Endothelial cell of umbilical vein (primary cell): ENCODE measurements at places on chromosomes 6 and 20.

DNA sequence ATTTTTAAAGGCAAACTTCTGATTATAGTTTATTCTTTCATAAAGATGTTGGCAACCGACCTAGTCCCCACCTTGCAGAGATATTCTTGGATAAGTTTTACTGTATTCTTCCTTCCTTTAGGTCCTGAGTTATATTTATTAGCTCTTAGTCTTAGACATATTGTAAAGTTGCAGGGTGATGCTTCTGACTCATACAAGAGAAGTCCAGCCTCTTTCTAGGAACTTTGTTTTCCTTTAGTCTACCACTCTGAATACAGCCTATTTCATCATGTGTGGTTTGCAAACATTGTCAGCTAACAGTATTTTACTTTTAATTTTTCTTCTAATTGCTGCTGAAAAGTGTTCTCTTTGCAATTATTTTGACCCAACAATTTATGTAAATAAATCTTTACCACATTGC, 686.7 kb downstream of the COL12A1 start:
- DNase-seq, result peak; percentile 37

- DNase-seq, result peak; percentile 55
These were observed 24.4 kb upstream of the SLCO4A1 start for GRCh38 chr20:62617711-62618483.

GRCh38 chr20:35644806-35645205, 19.9 kb downstream of the CPNE1 start:
- no peak for DNase-seq

DNA sequence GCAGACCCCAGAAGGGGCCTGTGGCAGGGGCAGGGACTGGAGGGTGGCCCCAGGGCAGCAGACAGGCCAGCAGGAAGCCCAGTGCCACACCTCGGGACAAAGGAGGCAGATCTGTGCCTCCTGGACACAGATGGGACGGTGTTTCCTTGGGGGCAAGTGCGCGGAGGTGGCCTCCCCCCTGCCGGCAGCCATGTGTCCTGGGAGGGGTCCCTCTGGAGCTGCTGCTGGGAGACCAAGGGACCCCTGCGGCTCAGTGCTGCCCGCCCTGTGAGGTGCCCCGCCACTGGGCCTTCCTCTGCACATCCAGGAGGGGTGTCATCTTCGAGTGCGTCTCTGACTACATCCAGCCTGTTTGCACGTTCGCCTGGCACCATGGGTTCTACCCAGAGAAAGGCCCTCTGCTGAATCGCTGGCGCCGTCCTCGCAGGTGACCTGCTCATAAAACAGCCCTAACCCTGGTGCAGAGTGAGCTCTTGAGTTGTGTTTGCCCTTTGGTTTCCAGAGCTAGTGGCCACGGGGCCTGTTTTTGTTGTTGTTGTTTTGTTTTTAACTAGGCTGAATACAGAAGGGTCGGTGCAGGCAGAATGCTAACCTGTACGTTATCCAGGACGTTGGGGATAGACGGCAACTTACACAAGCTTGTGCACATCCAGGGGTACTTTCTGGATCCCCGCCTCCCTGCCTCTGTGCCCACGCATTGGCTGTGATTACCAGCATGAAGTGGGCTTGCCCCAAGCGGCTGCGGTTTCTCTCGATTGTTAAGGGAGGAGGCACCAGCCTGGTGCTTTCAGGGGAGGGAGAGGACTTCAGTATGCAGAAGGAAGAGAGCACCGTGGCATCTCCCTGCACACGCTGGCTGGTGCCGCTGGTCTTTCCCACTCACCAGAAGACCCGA, 1.3 kb upstream of the KCNQ2 start:
- no peak for DNase-seq

DNA sequence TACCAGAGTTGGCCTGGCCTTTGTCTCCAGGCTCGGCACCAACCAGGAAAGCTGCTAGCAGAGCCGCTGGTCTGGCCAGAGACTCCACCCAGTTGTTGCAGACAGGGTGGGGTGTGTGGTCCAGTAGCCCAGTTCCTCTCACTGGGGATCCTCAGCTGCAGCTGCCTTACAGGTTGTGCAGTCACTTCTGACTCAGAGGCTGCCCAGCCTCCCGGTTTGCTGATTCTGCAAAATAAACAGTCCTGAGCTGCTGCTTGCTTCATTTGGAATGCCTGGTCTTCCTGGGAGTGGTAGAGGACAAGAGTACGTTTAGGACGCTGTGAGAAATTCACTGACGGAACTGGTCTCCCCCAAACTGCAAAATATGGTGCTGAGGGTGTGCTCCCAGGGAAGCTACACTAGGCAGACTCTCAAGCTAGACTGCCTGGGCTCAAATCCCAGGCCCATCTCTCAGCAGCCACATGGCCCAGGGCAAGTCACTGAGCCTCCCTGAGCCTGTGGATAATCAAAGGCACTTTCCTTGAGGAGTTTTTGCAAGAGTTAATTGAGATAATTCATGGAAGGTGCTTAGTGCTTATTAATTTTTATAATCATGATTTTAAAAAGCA, 246.1 kb downstream of the TFAP2C start:
- DNase-seq, result no peak

DNA sequence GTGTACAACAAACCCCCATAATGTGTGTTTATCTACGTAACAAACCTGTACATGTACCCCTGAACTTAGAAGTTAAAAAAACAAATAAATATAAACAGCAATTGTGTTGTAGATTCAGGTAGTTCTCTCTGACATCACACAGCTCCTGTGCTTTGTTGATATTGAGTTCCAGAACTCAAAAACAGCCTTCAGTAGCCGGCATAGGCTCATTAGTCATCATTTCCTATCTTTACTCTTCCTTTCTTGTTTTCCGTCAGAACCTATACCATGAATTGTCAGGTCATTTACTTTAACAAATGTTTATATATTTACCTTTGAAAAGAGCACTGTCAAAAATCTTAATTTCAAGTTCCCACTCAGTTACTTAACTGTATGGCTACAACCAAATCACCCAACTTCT, 88.8 kb downstream of the ADTRP start:
- peak; percentile 52 for DNase-seq

- DNase-seq, result peak; percentile 62
These were observed 102.6 kb downstream of the LAMP5 start for GRCh38 chr20:9616833-9617461.

GRCh38 chr6:99138445-99138844, 190.7 kb upstream of the FBXL4 start:
- DNase-seq, result no peak

- no peak for DNase-seq
These were observed 86.3 kb upstream of the PREP start for GRCh38 chr6:105489216-105489530.

DNA sequence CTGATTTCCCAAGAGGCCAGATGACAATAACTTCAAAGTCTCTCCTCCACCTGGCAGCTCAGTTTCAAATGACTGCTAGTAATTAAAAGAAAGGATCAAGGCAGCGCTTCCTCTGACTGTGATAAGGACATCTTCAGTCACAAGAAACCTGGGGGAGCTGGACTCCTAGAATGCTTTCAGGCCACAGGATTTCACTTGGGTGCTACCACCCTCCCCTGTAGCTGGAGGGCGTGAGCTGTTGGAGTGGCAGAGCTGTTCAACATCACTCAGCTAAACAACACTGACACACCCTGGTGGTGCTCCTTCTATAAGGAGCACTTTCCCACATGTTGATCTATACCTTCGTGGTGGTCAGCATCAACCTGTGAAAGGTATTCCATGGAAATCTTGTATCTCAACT, 2.2 kb upstream of the CNR1 start:
- DNase-seq, result no peak

- DNase-seq, result no peak
These were observed 18.6 kb upstream of the TREM2 start for GRCh38 chr6:41181566-41181965.

GRCh38 chr20:21124190-21124589, 1.7 kb upstream of the KIZ start:
- DNase-seq, result no peak

DNA sequence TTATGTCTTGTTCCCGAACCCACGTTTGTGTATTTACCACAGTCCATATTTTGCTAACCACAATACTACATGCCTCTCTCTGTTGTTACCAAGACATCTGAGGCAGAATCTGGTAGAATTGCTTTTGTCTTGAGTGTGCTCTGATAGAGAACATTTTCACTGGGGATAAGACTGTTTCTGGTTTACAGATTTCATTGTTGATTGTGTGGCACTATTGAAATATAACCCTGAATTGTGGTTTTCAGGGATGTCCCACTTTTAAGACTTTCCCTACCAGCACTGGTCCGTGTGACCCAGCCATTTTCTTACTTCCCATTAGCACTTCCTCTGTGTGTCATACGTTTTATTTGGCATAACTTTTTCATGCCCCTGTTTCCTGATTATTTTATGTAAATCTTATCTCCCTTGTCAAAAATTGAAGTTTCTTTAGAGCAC, 12.2 kb downstream of the NCOA7 start:
- DNase-seq, result peak; percentile 96

GRCh38 chr6:45609141-45609638, 231.5 kb upstream of the SUPT3H start:
- no peak for DNase-seq

DNA sequence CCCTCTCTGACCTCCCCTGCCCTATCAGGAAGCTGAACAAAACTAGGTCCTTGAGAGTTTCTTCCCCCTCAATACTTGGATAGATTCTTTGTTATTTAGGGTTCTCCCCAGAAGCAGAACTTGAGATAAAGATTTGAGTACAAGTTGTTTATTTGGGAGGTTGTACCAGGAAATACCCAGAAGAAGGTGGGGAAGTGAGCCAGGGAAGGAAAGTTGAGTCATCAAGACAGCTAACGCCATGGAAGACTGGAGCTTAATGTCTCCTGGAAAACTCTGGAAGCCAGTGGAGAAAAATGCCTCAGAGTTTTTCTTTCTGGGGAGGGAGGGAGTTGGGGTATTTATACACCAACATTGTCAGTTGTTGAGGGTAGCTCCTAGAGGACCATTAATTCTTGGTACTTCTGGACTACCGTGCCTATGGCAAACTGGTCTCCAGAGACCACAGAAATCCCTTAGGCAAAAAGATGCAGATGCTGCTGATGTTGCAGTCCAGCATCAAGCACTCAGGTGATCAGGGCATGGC, 102.6 kb upstream of the ZFP64 start:
- DNase-seq, result peak; percentile 37

GRCh38 chr6:166365806-166366205, 16.9 kb downstream of the MPC1 start:
- DNase-seq, result no peak

DNA sequence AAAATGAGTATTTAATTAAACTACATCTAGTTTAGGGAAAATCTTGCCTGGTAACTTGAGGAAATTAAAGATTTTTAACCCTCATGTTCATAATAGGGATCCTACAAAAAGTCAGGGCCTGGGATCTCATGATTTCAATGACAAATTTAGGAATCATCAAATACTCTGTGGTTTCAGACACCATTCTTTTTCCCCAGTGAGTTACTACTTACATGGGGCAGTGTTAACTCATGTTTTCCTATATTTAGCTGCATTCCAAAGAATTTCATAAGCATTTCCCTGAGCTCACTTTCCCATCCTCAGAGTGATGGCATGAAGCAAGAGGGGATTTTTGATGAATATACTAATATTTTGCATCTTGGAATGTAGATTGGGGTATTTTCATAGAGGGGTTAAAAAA, 321.7 kb downstream of the CENPW start:
- DNase-seq, result no peak

GRCh38 chr6:24231438-24231977, 105.5 kb downstream of the NRSN1 start:
- no peak for DNase-seq

DNA sequence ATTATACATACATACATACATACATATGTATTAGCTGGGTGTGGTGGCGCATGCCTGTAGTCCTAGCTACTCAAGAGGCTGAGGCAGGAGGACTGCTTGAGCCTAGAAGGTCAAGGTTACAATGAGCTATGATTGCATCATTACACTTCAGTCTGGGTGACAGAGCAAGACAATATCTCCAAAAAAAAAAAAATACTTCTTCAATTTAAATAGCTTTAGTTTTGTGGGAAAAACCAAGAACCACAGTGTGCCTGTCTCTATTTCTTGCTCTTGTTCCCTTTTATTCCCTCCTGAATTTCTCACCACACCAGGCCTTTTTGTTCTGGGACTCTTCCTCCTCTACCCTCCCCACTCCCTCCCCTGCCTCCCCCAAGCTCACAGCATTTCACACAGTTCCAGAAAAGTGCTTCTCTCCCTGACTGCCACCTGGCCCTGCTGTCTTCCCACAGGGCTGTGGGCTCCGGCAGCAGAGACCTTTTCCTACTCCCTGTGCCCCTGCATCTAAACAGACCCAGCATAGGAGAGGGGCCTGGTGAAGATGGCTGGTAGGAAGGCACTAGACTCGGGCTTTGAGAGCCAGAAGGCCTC, 1.3 kb downstream of the C20orf203 start:
- no peak for DNase-seq

GRCh38 chr6:1962201-1962600, 283.2 kb downstream of the GMDS start:
- no peak for DNase-seq

- no peak for DNase-seq
These were observed 95.5 kb upstream of the PTPRT start for GRCh38 chr20:43285170-43285569.

DNA sequence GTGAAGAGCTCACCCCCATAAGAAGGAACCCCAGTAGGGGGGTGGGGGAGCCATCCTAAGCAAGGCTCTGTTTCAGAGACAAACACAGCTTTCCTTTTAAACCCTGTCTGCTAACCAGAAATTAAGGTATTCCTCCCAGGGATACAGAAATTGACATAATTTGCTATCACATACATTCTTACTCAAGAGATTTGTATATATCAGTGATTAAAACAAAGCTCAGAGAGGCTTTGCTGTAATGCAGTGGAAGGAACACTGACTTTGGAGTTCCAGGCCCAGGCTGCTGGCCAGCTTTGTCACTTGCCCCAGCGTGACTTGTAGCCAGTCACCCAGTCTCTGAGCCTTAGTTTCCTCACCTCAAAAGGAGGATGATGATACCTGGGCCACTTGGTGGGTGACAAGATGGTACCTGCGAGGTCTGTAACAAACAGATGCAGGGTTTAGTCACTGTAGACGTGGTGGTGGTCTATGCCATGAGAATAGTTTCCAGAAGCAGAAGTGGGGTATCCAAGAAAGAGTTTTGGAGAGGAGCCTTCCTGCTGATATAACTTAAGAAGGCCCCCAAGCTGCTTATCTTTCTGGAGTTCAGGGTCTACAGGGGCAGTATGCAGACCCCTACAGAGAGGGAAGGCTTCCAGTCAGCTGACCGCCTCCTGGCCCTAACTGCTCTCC, 3.2 kb upstream of the FOXF2 start:
- DNase-seq, result no peak

DNA sequence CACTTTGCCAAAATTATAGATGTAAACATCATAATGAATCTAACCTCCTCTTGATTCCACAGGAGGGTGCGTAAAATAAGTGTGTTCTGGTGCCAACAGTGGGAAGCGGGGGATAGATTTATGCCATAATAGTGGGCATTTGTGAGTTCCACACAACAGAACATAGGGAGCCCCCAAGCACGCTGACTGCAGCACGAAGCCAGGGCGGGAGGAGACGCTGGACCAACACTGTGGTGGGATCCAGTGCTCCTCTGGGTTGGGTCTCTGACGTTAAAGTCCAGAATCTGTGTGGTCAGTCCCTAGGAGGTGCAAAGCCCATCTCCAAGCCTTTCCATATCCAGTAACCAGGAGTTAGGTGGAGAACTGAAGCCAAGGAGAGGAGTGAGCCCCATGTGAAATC, 1.8 kb upstream of the TTLL2 start:
- no peak for DNase-seq
